Stimulated activated CD8-positive, alpha-beta memory T cell treated with anti-CD3 and anti-CD28 coated beads, Interleukin-15, amount 100 ng/mL, for 4 hours (primary cell): ENCODE measurements at places on chromosomes 7 and 10.

- no peak for DNase-seq
Measured at GRCh38 chr10:75115137-75115536, 3.7 kb downstream of the SAMD8 start.

DNA sequence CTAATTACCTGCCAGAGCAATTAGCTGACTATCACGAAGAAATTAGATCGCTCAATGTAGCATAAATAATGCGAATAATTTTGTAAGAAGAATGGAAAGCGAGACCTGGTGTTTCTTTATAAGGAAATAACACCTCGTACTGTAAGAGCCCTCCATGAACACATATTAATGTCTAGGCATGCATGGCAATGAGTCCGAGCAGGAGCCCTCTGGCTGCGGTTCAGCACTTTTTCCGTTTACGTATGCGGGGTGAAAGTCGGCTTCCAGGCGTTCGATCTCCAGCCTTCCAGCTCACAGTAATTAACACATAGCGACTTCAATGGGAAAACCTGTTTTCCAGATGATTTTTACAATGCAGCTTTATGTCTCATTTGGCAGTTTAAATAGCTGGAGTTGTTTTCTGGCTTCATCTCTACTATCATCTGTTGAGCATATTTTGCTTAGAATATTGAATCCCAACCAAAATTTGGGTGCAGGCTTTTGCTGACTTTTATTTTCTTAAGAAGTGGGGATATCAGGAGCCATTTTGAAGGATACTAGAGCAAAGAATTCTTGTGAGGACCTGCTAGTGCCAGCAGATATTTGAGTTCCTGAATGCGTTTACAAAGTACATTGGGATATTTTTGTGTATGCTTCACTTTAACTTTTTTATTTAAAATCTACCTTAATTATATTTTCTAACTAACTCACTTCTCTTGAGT lies 7.2 kb upstream of the SP8 start:
- no peak for DNase-seq

- DNase-seq = no peak
Measured at GRCh38 chr7:7324698-7325097, 142.4 kb downstream of the C1GALT1 start.

GRCh38 chr7:26356229-26356628 lies 64.6 kb downstream of the SNX10 start:
- no peak for DNase-seq

DNA sequence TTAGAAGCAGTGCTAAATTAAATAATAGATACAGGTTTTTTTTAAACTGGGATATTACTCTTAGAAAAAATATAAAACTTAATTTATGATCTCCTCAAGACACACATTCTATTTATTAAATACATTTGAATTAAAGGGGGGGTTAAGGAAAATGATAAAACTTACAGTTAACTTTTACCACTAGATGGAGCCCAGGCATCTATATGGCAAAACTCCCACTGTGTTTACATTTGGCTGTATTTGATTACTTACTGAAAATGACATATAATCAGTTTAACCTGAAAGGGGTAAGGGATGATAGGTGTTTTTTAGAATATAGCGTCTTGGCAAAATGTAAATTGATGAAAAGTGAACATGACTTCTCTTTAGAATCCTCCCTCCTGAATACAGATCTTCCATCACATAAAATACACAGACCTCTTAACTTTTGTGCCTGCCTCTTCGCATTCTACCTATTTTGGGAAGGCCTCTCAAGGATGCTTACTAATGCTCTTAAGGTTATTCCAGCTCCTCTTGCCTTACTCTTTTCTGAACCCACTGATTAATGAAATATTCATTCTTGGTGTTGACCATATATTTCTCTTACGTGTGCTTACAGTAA lies 235.7 kb downstream of the AGMO start:
- DNase-seq = no peak

- no peak for DNase-seq
Measured at GRCh38 chr10:71312811-71313789, 6.0 kb upstream of the SLC29A3 start.

GRCh38 chr10:75021379-75022249 lies 89.8 kb upstream of the SAMD8 start:
- no peak for DNase-seq

DNA sequence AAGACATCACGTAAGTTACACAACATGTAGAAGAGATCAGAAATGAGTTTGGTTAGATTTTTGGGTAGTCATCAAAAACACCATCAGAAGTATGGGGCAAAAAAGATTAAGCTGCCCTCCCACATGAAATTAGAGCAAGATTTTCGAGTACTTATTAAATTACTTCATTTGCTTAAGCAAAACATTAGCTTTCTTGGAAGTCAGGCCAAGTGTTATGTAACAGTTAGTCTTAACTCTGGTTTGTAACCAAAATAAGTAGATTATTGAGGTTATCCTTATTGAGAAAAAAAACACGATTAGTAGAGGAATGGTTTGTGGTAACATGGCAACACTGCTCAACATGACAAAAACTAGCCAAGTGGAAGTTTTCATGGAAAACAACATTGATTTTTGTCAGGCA lies 37.9 kb downstream of the HBP1 start:
- DNase-seq = no peak

GRCh38 chr7:131786204-131786603 lies 229.8 kb upstream of the PODXL start:
- DNase-seq = no peak

- no peak for DNase-seq
Measured at GRCh38 chr7:30656006-30656957, 26.0 kb downstream of the CRHR2 start.

- DNase-seq = no peak
Measured at GRCh38 chr10:99784016-99784726, 1.7 kb downstream of the ABCC2 start.

GRCh38 chr10:132835848-132836233 lies 49.9 kb upstream of the NKX6-2 start:
- no peak for DNase-seq

DNA sequence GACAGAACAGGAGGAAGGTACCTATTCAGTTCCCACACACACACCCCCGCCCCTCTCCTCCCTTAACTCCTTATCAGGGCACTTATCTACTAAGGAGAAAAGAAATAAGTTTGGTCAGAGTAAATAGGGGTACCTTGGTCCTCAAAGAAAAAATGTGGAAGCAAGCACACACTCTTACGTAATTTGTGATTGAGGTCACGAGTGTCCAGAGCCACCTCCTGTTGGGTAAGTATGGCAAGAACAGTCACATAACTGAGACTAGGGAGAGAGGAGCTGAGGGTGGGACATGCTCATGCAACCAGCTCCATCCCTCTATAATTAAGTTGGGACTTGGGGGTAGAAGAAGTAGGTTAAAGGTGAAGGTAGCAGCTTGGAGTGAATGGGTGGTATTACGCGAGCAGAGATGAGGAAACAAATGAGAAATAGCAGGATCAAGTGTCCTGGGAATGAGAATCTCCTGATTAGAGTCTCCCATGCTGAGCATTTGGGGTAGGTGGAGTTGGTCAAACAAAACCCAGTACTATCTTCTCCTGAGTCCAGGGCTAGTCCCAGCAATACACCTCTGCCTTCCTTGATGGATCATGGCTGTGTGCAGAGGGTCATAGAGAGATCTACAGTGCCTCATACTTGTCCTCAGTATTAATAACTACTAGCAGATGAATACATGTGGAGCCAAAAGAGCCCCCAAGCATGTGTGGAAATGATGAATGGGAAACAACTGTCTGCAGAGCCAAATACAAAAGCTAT lies 77.1 kb downstream of the GSAP start:
- DNase-seq = no peak
